AG09319 (cell line): ENCODE measurements at places on chromosomes 1 and 21.

DNA sequence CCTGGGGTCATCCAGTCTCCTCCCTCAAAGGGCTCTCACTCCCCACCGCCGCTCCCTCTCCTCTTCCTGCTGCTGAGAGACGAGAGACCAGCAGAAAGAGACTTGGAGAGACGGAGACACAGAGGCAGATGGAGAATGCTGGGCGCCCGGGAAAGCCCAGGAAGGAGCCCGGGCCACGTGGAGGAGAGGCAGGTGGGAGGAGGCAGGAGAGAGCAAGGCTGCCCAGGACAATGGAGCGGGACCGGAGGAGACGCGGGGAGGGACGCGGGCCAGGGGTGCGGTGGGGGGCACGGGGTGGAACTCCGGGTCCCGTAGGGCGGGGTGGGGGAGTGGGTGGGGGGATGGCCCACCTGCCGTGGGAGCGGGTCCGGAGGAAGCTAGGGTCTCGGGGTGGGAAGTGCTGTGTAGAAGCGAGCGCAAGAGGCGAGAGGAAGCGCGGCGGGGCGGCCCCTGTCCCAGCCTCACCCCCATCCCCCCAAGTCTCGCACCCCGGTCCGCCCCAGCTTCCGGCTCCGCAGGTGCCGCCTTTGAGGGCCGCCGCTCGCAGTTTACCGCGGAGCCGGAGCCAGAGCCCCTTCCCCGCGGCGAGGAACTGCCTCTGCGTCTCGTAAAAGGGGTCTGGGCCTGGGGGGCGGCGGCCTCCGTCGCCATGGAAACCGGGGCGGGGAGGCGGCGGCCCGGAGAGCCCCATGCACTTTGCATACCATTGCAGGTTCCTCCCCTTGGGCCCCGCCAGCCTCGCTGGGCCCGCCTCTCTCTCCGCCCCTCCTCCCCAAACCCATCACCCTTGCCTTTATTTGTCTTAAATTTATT lies 11.7 kb upstream of the EPHA2 start:
- DNase-seq, result no peak

- DNase-seq, result no peak
Observed at GRCh38 chr1:23799570-23800399, 769 bp downstream of the GALE start.

DNA sequence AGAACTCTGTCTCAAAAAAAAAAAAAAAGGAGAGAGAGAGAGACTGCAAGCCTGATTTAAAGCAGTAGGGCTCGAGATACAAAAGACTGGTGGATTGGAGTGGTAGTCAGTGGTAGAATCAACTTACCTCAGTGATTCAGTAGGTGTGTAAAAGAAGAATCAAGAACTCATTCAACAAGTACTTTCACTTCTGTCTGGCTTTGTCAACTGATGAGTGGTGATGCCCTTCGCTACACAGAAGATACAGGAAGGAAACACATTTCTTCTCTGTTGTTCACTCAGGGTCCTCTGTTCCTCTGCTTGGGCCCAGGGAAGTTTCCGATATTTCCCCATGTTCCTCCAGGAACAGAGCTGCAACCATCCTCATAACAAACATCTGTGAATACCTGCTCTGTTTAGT lies 68.6 kb upstream of the COG2 start:
- DNase-seq, result no peak

GRCh38 chr1:89271341-89272015 lies 1.2 kb downstream of the GBP5 start:
- DNase-seq, result peak; percentile 62

DNA sequence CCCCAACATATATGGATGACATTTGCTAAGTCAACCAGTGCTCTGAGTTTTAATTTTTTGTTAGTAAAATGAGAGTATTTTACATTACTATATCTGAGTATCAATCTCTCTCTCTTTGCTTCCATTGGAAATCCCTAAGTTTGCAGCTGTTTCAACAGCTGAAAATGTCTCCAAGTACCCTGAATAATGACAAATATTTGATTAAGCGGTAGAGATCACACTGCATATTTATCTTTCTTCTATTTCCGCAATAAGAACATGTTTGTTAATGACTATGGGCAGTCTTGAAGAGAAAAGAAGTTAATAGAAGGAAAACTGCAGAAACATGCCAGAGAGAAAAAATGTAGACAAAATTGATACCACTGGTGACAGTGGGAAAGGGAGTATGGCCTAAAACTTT lies 1117.5 kb downstream of the NCAM2 start:
- no peak for DNase-seq

DNA sequence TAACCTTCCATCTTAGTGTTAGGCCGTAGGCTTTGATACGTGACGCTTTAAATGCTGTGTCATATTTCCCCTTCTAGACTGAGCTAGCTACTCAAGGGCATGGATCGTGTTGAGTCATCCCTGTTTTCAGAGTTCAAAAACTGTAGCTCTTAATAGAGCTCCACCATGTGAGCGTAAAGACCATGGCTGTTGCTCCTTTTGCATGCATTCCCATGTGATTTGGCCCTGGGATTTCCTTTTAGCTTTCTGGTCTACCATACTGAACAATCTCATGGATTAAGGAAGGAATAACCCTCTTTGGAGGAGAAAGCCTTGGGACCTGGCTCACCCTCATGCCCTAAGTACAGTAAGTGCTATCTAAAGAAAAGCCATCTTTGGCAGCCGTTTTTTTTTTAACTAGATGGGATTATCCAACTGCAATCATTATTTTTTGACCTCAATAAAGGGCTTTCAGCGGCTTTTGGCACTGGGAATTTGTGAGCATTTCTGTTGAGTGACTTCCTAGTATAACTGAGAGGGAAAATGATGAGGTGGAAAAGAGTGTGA lies 76.6 kb downstream of the PLPP3 start:
- DNase-seq, result no peak

DNA sequence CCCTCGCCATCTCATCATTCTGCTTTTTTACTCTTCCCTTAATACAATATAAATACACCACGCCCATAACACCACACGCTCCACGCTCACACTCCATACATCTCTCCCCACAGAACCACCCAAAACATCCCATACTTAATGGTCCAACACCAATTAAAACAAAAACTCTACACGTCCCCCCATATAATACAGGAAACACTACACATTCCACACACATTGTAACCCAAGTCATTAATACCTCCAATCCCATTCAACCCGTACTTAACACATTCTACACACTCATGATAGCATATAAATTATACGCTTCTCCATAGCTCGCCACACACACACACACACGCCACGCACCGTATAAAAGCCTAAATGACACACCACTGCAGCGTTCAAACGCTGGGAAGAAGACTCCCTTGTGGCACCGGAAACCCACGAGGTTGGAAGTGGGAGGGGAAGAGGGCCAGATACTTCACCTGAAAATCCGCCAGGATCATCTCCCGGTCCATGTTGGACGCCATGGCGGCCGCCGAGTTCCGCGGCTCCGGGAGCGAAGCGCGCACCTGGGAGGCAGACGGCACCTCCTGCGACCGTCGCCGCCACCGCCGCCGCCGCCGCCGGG lies 659 bp downstream of the FAF1 start:
- no peak for DNase-seq

DNA sequence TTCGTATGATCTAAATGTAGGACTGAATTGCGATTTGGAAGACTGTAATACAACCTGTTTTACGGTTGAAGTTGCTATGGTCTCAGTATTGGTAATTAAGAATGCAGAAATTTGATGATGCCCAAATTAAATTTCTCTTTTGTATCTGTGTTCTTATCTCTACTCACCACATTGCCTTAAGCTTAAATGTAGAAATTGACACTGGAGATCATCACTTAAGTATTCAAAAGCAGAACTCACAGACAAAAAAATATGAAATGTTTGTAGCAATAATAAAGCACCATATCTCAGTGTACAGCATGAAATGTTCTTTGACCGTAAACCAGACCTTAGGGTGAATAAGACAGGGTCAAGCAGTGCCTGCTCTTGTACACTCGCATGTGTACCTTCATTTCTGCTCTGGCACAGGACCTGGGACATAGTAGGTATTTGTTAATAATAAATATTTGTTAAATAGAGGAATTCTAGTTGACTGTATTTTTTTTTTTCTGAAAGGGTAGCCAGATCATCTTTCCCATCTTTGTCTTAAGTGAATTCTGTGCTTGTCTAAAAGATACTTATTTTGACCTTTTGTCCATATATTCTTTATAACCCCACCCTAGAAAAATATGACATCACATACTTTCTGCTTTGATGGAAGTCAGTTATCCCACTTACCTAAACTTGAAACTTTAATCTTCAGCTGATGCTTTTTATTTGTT lies 1.5 kb downstream of the CDC7 start:
- no peak for DNase-seq

DNA sequence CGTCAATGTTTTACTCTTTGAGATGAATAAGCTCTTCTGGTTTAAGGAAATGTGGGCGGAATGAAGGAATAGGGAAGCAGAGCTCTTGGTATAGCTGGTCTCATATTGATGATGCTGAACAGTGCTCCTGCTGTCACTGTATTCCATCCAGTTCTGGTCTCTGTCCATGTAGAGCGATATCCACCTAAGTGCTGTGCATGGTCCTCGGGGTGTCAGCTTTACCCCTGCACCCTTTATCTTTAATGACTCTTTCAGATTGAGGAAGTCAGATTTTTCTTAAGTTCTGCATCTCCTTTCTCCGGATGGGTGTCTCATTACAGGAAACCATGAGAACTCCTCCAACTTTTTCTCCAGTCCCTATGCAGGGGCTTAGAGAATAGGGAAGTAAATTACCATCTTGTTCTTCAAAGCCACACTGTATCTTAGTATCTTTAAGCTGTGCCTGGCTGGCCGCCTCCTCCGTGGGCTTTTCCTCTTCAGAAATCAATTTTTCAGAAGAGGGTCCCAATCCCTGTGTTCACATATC lies 52.9 kb downstream of the PDE4B start:
- DNase-seq, result no peak

GRCh38 chr1:101392552-101392951 lies 155.7 kb downstream of the S1PR1 start:
- no peak for DNase-seq

GRCh38 chr1:43171876-43172526 lies at the start of the genes CFAP57 and EBNA1BP2:
TSS of gene CFAP57 (plus strand) at chr1:43172330. CDS start at chr1:43172754, 424 bp downstream.
TSS of gene EBNA1BP2 (minus strand) at chr1:43172290. CDS start at chr1:43172118, 172 bp downstream.
- DNase-seq, result peak; percentile 68

DNA sequence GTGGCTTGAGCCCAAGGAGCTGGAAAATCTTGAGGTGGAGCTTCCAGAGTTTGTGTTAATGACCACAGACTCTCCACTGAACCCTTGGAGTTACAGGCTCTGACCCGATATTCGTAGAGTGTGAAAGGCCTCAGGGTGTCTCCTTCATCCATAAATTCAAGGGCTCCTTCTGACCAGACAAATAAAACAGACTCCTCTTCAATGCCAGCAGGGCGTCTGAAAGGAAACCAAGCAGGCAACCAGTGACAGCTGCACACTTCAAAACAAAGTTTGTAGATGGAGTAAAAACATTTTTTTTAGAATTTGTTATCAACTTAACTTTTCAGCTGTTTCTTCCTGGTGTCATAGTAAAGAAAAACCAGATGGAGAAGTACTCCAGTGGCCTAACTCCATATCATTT lies 161.1 kb downstream of the KCTD3 start:
- DNase-seq, result no peak

DNA sequence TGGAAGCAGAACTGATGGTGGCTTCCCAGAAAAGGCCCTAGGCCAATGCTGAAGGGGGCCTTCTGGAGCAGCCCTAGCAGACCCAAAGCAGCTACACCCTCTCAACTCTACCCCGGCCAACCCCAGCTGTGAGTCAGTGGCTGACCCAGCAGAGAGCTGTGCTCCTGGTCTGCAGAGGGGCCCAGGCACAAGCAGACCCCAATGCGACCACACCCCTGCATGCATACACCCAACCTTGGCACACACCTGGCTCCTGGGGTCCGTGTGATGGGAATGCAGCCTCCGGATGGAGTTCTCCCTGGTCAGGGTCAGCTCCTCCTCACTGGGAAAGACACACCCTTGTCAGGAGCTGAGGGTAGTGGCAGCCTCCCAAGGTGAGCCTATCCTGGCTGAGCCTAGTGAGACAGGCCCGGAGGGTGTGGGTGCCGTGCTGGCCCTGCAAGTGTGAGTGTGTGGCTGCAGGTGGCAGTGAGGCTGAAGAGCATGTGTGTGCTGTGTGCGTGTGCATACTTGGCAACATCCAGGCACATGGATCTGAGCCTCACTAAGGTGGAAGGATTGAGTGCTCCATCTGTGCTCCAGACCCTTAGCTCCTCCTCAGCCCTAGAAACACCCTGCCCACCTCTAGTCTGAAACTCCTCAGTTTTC lies 3.9 kb upstream of the ARHGAP30 start:
- no peak for DNase-seq

- no peak for DNase-seq
Observed at GRCh38 chr1:55224729-55225128, 9.6 kb upstream of the USP24 start.

DNA sequence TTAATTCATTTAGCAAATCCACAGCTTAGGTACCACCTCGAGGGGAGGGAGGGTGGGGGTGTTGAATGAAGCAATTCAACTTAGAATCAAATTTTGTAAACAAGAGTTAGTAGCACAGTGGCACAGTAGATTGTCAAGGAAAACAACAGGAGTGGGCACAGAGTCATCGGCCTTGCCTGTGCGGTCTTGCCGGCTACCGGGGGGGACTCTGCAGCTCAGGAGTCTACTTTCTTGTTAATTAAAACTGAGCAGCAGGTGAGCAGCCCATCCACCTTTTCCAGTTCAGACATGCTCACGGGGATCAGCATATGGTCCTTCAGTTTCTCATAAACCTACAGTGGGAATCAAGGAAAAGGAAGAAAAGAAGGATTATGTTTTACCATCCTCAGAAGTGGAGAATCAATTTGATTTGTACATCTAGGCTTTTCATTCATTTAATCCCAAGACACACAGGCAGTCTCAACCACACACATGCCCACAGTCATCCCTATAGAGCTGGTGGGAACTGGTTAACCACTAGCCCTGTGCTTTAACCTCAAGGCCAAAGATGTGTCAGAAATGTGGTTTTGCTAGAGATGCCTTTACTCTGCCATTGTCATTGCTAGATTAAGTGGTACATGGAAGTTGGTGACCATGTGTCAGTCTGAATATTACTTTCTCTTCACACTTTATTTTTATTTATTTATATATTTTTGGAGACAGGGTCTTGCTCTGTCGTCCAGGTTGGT lies 45.0 kb upstream of the BCL10 start:
- no peak for DNase-seq

- DNase-seq, result no peak
Observed at GRCh38 chr1:113881661-113882060, 5.7 kb downstream of the BCL2L15 start.

- DNase-seq, result peak; percentile 57
Observed at GRCh38 chr1:12184008-12184681, 17.4 kb downstream of the TNFRSF1B start.

- no peak for DNase-seq
Observed at GRCh38 chr1:204713541-204713940, 28.0 kb upstream of the LRRN2 start.

DNA sequence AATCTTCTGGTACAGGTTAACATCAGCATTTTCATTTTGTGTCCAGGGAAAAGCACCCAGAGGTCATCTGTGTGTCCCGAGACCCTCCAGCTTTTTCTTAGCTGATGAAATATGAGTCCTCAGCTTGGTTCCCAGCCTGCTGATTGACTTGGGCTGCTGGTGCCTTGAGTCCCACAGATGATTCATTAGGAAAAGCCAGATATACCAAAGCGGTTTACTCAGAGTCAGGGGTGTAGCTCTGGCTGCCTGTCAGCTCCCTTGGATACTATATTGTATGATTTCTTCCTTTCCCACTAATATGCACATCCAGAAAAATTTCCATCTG lies 43.7 kb upstream of the MAB21L3 start:
- peak; percentile 89 for DNase-seq

GRCh38 chr1:182003953-182004586 lies 57.4 kb downstream of the ZNF648 start:
- DNase-seq, result no peak

GRCh38 chr1:71116729-71117128 lies 35.9 kb upstream of the ZRANB2 start:
- no peak for DNase-seq

- no peak for DNase-seq
Observed at GRCh38 chr1:35863881-35864625, 19.0 kb upstream of the AGO1 start.

GRCh38 chr1:58011978-58012377 lies 534.5 kb downstream of the OMA1 start:
- DNase-seq, result no peak
